Osteocyte (in vitro differentiated cells): ENCODE measurements at places on chromosomes 3 and 15. TPM values are rescaled to one million over a fixed set of nuclear protein-coding genes. Genes with fewer than 3 reads are reported as not detected.

- DNase-seq, result no peak
Observed at GRCh38 chr3:11371747-11372146, 99.5 kb downstream of the ATG7 start.

DNA sequence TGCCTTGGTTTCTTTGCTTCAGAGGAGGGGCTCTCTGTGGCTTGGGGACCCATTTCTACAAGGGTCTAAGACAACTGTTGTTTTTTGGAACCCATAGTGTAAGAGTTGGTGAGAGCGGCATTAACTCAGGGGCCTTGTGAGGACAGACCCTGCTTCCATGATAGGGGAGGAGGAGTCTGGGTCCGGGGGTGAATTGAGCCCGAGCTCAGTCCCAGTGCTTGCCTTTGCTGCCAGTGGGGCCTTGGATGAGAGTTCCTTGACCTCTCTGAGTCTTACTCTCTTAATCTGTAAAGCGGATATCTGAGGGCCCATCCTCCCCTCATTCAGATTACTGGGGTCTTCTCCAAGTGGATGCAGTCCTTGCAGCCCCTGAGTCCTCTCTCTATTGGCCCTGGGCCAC, 74.2 kb downstream of the EEFSEC start:
- peak; percentile 54 for DNase-seq

DNA sequence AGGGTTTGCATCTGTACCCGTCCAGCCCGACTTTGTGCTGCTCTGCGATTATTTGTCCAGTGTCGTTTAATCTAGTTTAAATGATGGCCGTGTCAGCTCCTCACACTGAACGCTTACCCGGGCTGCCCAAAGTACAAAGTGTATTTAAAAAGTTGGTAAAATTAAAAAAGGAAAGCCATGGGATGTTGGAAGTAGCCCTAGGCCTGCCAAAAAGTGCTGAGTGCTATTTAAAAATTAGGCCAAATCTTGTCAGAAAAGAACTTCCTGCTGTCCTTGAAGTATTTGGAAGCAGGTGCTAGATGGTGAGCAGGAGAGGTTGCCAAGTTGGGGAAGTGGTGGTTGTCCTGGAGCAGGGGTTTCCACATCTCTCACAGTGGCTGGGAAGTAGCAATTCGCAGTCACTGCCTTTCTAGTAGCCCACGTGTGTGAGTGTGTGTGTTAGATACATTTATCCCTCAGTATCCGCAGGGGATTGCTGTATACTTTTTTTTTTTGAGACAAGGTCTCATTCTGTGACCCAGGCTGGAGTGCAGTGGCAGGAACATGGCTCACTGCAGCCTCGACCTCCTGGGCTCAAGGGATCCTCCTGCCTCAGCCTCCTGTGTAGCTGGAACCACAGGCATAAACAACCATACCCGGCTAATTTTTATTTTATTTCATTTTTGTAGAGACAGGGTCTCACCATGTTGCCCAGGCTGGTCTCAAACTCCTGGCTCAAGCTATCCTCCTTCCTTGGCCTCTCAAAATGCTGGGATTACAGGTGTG, 664 bp downstream of the PPCDC start:
- DNase-seq, result no peak

- DNase-seq, result peak; percentile 88
Observed at GRCh38 chr3:38834110-38834509, 18.1 kb upstream of the SCN10A start.

GRCh38 chr3:104916971-104917370, 449.7 kb upstream of the ALCAM start:
- no peak for DNase-seq

Gene ACKR2
- 0.19 and 0.24 TPM in 2 replicates for total RNA-seq

Gene RASL12
- 0.73 and 0.78 TPM in 2 replicates for total RNA-seq

- DNase-seq, result no peak
Observed at GRCh38 chr3:158152186-158152585, 42.3 kb downstream of the RSRC1 start.

- peak; percentile 89 for DNase-seq
Observed at GRCh38 chr3:46935168-46935858, 41.2 kb downstream of the CCDC12 start.

GRCh38 chr15:26242565-26243071, 379.5 kb upstream of the ATP10A start:
- DNase-seq, result no peak

GRCh38 chr3:123749711-123750110, 134.4 kb downstream of the MYLK start:
- DNase-seq, result no peak

DNA sequence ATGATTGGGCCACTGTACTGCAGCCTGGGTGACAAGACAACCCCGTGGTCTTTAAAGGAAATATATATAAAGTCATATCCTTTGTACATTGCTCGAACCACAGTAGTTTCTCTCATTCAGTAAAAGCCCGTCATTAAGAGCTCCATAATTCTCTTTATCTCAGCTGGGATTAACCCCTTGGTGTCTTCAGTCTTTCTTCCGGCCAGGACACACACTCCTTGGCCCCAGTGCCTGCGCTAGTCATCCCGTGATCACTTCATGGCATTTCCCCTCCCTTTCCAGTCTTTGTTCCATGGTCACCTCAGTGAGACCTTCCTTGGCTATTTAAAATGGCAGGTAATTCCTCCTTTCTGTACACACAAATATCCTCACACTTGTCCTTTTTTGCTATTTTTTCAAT, 3.3 kb downstream of the RPL35A start:
- DNase-seq, result no peak
